ENCODE measurements at places on chromosomes 11 and 22.

DNA sequence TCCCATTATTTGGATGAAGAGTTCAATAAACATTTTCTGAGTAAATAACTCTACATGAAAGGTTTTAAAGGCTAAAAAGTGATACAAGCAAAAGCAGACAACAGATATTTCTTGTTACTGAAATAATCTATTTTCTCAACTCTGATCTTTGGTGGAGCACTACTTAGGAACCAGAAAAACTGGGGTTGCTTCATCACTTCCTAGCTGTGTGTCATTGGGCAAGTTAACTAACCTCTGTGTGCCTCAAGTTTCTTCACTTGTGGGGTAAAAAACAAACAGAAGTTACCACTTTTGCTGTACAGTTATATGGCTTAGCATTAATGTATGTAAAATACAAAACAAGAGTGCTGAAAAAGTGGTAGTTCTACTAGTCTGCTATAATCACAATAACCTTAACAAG, 5.6 kb downstream of the MAPK1 start:
- no peak for DNase-seq

DNA sequence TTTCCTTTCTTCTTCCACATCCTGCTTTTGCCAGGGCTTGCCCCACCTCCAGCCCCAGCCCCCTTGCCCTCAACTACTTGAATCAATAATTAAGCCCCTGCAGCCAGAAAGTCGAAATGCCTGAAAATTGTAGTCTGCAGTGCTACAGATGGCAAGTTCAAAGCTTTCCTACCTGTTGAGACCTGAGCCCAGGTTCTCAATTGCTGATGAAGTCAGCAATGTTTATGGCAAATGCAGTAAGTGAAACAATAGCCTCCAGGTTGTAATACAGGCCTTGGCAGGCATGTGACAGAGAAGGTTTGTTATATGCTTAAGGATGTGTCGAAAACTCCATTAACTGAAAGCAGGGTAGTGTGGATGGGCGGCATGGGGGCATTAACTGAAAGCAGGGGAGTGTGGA, 181.1 kb upstream of the SESN3 start:
- no peak for DNase-seq

- DNase-seq: no peak
Measured at GRCh38 chr22:20064140-20064480, 15.9 kb upstream of the DGCR8 start.

- DNase-seq: no peak
Measured at GRCh38 chr11:118612378-118612777, 5.0 kb downstream of the PHLDB1 start.
